IPS-NIHi11 (cell line): ENCODE measurements at places on chromosomes 2 and 18.

DNA sequence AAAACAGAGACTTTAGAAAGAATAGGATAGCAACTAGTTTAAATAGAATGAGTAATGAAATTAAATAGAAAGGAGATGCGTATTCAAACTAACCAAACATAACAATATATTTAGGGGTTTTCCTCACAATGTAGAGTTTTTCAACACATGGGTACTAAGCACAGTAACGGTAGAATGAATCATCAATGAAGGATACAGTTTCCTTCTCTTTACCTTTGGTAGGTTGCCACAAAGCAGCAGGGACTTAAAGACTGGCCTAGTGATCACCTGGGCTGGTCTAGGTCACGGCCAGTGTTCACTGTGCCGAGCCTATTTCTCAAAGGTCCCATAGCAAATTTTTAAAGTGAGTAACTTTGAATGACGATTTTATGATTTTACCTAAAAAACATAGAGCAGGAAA, 311.7 kb downstream of the XIRP2 start:
- no peak for DNase-seq

DNA sequence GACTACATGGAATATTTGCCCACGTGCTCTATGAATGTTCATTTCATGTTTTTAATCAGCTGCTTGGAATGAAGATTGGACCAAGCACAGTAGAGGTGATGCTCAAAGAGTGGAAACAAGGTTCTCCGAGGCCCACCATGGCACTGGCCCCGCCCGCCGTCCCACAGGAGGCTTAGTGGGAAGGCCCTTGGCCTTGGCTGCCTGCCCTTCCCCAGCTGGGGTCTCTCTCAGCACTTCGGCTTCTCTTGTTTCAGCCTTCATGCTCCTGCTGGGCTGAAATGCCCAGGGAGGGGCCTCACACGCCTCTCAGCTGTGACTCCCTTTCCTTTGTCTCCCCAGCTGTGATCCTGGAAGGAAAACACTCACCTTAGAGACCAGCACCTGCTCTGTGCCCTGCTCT, 833.2 kb downstream of the GALR1 start:
- peak; percentile 31 for DNase-seq

DNA sequence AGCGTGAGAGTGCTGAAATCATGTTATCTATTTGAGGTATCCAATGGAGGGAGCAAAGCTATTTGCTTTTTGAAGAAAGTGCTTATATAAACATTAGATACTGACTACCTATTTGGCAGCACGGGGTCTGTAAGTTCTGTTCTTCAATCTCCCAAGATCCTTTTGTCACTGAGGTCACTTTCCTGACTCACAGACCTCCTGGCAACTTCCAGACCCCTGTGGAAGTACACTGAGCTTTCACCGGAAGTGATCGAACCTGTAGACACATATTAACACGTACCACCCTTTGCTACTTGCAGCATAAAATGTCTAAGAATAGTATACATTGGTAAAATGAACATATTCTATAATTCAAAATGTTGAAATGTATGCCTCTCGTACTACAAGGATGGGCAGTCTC, 452.6 kb upstream of the ST6GAL2 start:
- DNase-seq, result no peak

DNA sequence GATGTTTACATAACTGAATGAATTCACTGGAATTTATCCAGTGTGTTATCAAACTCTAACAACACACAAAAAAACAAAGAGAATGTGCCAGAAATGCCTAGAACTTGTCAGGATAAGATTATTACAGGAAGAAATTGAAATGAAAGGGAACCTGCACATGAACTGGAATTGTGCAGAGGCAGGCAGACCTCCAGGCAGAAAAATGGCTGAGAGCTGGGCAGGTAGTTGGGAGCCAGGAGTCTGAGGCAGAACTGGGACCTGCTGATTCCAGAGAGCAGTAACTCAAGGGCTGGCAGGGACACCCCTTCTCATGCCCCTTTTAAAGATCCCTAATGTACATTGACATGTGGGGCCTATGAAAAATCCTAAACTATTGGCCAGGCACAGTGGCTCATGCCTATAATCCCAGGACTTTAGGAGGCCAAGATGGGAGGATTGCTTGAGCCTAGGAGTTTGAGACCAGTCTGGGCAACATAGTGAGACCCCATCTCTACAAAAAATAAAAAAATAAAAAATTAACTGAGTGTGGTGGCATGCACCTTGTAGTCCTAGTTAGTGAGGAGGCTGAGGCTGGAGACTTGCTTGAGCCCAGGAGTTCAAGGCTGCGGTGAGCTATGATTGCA, 674 bp upstream of the SP110 start:
- no peak for DNase-seq

DNA sequence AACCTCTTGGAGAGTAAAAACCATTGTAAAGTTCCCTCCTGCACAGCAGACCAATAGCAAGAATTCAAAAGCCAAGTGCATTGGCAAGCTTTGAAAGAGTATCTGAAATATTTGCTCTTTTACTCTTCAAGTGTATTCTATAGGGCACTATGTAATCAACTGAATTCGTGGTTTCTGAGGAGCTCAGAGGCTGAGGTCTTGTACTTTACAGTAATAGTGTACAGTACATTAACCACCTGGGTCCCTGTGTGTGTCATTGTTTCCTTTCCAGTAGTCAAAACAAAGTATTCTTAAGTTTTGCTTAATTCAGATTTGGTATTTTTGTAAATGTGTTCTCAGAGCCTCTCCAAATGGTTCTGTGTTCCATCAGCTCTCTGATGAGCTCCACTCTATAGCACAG, 769.7 kb downstream of the LRRTM4 start:
- DNase-seq, result no peak

DNA sequence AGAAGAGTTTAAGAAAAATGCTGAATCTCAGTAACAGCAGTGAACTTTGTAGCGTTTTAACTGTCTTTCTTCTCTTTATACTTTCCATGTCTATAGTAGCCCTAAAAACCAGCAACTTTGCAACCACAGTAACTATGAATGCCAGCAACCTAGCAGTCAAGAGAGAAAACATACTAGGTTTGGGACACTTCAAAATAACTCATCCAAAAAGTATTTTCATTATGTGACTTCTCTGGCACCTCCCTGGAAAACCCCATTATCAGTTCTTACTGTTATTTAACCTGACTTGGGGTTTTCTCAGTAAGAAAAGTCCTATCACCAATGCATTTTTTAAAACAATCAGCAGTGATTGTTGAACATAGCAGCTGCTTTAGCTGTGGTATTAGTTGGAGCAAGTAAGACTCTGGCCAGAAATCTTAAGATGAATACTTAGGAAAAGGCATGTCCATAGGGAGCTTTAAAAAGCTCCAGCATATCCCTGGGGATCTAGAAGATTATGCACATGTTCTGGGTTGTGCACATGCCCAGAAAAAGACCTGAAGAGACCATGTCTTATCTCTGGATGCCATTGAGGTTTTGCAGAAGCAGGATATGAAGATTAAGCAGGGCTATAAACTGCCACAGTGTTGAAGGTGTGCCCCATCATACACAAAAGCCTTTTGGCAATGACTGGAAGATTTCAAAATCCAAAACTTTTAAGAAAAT, 411.3 kb downstream of the CMPK2 start:
- no peak for DNase-seq

DNA sequence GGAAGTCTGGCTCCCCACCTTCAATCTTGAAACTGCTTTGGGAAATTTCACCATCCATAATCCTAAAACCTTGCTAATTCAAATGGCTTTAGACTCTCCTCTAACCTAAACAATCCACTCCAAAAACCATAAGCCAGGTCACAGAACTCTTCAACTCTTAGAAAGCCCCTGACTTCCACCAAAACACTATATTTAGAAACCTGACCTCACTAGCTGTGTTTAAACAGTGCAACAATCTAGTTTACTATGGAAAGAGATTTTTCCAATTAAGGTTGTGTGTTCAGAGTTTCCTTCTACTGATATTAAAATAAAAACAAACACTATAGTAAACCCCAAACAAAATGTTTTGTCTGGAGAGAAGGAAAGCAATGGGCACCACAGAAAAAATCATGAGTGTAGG, 308.1 kb downstream of the OSR1 start:
- no peak for DNase-seq

DNA sequence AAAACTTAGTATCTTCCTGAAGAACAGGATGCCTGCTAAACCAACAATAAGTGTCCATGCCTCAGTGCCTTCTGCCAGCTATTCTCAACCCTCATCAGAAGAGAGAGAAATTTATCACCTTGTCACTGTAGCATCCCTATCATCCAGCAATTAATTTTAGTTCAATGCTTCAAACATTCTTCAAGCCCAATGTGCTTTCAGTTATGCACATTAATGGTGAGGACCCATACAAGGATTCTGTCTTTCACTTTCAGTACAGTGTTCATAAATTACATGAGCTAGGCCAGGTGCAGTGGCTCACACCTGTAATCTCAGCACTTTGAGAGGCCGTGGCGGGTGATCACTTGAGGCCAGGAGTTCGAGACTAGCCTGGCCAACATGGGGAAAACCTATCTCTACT, 47.0 kb upstream of the MSH6 start:
- DNase-seq, result no peak

DNA sequence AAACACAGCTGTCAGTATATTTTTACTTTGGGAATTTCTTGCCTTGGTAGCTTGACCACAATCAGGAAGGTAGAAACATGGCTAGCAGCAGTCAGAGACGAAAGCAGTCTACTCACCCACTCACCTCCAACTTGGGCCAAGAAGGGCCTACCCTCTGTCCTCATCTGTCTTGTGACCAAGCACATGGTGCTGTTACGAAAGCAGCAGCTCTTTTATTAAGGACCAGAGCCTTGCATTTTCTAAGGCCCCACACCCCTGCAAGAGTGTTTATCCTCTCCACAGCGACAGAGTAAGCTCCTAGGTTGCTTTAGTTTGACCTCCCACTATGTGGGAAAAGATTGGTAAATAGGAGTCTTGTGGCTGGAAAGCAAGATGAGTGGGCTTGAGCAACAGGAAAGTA, 31.3 kb upstream of the MSTN start:
- DNase-seq, result no peak
